ENCODE measurements at places on chromosomes 6 and 20.

- DNase-seq = no peak
These were observed 234.3 kb downstream of the PACRG start for GRCh38 chr6:162962093-162962492.

GRCh38 chr20:44217342-44218092 lies 6.9 kb upstream of the OSER1 start:
- DNase-seq = peak; percentile 73

GRCh38 chr6:2108700-2109306 lies 136.6 kb downstream of the GMDS start:
- no peak for DNase-seq

- no peak for DNase-seq
These were observed 257.4 kb downstream of the ADGRB3 start for GRCh38 chr6:68892452-68892851.

DNA sequence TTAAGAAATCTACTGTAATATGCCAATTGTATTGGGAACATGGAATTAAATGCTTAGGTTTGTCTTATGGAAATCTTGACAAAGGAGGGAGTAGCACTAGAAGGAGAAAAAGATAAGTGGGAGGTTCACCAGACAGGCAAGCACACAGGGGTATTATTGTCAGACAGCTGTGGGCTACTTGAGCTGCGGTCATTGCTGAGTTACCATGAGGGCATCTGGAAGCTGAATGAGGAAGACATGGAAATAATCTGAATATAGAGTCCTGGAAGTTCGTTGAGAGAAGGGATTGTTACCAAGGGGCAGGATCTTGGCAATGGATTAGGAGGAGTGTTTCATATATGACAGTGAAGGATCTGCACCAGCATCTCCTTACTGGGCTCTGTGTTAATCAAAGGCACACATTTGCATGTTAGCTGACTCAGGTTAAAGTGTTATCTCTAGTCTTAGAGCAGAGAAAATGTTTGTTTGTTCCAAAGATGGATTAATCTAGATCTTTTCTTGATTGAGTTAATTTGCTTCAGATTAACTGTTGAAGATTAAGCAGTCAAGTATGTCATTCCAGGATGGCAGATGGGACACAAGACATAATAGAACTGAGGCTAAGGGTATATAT lies 53.0 kb upstream of the SUPT3H start:
- no peak for DNase-seq

- no peak for DNase-seq
These were observed 30.0 kb upstream of the FBXL4 start for GRCh38 chr6:98977671-98978292.

DNA sequence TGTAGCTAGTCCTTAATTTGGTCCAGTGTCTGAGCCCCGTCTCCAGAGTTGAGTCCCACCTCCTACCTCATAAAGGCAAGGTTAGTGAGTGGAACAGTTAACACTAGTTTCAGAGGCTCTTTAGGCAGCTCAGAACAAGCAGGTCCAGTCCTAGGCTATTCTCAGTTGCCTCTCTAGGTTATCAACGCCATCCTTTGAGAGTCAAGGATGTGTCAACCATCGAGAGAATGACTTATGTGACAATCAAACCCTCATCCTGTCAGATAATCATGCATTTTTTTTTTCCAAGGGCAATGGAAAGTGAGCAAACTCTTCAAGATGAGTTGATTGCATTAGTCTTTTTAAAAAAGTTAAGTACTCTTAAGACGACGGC lies 64.0 kb upstream of the TXNDC5 start:
- no peak for DNase-seq

DNA sequence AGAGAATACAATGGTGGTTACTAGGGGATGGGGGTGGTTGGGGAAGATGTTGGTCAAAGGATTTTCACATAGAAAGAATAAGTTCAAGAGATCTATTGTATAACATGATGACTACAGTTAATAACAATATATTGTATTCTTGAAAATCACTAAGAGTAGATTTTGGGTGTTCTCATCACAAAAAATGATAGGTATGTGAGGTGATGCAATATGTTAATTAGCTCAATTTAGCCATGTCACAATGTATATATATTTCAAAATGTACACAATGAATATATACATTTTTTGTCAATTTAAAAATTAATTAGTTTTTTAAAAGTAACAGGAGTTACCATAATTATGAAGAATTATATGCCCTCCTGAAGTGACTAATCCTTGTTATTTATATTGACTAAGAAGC lies 22.3 kb downstream of the ZNF133 start:
- DNase-seq = no peak

- DNase-seq = no peak
These were observed 33.2 kb upstream of the TFAP2C start for GRCh38 chr20:56595746-56596475.

DNA sequence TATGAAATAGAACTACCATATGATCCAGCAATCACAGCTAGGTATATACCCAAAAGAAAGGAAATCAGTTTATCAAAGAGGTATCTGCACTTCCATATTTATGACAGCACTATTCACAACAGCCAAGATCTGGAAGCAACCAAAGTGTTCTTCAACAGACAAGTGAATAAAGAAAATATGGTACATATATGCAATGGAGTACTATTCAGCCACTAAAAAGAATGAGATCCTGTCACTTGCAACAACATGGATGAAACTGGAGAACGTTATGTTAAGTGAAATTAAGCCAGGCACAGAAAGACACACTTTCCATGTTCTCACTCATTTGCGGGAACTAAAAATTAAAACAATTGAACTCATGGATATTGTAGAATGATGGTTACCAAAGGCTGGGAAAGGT lies 15.3 kb downstream of the PCNA start:
- no peak for DNase-seq

- no peak for DNase-seq
These were observed 2.1 kb downstream of the WFDC8 start for GRCh38 chr20:45576995-45577394.

- no peak for DNase-seq
These were observed 108.0 kb upstream of the PDE7B start for GRCh38 chr6:135743476-135743875.

- DNase-seq = no peak
These were observed 836.0 kb downstream of the MAFB start for GRCh38 chr20:39853050-39853449.

GRCh38 chr6:8336406-8337057 lies 98.8 kb downstream of the SLC35B3 start:
- no peak for DNase-seq

DNA sequence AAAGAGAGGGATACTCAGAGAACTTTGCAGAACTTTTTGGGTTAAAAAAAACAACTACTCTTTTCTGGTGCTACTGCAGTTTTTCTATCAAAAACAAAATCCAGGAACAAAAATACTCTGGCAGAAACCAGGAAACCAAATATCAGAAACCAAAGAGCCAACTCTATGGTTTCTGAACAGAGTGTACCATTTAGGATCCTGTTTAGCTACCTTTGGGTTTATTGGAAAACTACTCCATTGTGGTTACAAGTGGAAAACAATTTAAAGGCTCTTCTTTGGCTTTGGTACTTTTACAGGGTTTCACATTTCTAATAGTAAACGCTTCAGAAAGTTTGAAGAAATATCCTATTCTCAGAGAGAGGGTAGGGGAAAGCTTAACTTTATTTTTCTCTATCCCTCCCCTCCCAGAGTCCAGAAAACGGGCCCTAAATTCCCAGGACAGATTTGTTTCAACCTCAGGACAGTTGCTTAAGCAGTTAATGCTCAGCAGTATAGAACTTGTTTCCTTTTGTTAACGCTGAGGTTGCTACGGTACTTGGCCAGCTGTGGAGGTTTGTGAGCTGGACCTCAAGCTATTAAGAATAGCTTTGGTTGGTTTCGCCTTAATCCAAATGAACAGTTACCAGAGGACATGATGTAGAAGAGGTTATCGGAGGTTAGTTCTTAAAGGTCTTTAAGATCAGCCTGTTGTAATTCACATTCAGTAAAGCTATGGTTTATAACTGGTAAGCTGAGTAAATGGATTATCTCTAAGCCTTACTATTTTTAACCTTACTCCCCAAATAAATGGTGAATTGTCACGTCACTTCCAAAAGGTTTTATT lies 47.9 kb downstream of the FOXO3 start:
- DNase-seq = no peak

DNA sequence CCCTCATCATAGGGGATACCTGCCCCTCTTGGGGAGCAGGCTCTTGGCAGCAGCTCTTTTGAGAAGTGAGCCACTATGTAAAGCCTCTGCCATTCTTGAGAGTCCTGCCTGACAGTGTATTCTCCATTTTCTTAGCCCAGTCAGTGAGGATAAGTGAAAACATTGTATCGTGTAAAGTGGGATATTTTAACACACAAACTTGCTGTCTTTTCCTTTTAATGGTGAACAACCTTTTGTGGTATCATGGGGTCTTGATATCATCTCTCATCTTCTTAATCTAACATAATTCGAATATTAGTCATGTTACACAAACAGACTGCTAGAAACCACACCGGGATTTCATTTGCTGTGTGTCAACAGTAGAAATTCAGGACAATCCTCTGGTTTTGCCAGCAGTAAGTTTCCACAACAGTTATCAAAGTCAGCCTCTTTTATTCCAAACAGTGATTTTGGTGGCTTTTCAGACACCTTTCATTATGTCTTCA lies 136.2 kb downstream of the HIVEP1 start:
- no peak for DNase-seq

GRCh38 chr6:10073341-10073740 lies 341.5 kb downstream of the TFAP2A start:
- no peak for DNase-seq

DNA sequence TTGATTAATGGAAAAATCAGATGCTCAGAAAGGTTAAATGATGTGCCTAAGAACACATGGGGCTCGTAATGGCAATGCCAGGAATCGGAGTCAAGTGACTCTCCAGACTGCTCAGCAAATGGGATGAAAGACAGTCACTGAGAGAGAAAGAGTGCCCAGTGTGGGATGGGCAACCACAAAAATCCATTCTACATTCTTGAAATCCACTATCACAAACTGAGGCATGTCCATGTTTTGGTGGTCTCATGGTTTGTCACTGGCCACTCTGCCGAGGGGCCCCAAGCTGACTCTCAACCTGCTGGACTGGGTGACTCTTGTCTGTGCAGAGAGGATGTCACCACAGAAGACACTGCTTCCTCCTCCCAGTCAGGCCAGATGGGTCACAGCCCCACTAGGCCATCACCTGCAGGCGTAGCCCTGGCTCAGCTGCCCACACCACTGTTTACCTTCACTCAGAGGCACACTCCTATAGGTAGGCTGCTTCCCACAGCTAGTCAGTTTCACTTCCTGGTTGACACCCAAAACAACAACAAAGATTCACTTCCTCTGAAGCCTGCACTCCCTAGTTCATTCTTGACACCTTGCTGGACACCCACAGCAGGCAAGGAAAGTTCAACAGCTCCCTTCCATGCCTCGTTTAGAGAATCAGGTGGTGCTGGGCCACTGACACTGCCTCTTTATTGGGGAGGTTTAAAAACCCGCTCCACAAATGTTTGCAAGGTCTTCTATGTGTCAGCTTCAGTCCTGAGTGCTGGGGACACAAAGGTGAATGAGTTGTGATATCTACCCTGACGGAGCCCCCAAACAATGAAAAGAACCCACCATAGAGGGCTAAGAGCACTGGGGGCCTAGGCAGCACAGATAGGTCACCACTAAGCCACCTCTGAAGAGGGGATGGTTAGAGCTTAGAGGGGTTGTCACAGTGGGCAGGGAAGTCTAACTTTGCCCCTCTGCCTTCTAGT lies 21.7 kb downstream of the MAP1LC3A start:
- no peak for DNase-seq

DNA sequence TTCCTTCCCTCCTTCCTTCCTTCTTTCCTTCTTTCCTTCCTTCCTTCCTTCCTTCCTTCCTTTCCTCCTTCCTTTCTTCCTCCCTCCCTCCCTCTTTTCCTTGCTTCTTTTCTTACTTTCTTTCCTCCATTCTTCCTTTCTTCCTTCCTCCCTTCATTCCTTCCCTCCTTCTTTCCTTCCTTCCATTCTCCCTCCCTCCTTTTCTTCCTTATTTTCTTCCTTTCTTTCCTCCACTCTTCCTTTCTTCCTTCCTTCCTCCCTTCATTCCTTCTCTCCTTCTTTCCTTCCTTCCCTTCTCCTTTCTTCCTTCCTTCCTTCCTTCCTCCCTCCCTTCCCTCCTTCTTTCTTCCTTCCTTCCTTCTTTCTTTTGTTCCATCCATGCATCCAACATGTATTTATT lies 35.1 kb upstream of the EDN3 start:
- no peak for DNase-seq

- no peak for DNase-seq
These were observed 69.7 kb downstream of the STK35 start for GRCh38 chr20:2171266-2171790.
